ENCODE measurements at places on chromosomes 7 and 10.

GRCh38 chr7:127758105-127758504, 106.1 kb downstream of the SND1 start:
- DNase-seq, result no peak

DNA sequence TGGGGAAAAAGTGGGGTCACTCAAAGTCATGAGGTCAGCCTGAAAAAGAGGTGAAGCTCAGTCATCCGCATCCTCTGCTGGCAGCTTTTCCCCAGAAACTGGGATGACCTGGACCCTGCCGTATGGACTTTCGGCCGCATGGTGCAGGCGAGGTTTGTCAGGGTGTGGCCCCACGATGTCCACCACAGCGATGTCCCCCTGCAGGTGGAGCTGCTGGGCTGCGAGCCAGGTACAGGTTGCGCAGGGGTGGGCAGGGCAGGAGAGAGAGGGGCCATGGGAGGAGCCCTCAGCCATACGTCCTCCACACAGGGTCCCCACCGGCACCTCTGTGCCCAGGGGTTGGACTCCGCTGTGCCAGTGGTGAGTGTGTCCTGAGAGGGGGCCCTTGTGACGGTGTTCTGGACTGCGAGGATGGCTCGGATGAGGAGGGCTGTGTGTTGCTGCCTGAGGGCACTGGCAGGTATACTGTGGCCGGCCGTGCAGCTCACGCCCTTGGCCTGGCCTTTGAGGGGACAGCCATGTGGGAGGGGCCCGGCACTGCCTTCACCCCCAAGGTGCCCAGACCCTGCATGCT, 23.0 kb upstream of the ZNF467 start:
- DNase-seq, result no peak

DNA sequence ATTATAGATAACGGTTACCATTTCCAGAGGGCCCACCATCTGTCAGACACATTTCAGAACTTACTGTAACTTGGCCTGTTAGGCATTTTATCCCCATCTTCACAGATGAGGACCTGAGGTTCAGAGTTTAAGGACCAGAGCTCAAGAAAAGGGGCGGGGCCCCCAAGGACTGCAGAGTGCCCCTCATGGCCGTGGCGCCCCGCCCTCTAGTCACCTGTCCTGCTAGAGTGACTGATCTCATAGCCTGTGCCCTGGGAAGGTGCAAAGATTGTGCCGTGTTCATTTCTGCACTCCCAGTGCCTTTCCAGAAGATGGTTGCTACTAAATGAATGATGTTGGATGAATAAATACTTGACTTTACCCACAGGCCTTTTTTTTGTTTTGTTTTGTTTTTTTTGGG, 107.0 kb downstream of the XRCC2 start:
- no peak for DNase-seq

GRCh38 chr7:2950578-2950977, 93.1 kb downstream of the CARD11 start:
- no peak for DNase-seq

- no peak for DNase-seq
Observed at GRCh38 chr7:115410972-115411686, 489.2 kb downstream of the MDFIC start.

GRCh38 chr7:121054925-121055324, 66.4 kb downstream of the CPED1 start:
- DNase-seq, result no peak

DNA sequence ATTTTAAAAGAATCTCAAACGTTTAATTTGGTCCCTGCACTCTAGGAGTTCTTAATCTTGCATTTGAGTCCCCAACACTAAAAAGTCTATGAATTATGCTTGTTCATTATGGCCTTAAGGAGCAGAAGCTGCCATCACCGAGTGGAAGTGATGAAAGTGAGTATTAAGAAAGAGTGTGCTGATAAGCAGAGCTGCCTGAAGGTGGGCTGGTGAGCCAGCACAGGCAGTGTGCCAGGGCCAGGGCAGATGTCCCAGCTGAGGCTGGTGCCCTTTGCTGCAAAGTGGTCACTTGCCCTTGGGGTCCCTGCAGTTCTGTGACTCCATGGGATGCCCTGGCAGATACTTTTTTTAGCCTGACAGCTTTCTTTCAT, 72.9 kb upstream of the LOXL4 start:
- no peak for DNase-seq

DNA sequence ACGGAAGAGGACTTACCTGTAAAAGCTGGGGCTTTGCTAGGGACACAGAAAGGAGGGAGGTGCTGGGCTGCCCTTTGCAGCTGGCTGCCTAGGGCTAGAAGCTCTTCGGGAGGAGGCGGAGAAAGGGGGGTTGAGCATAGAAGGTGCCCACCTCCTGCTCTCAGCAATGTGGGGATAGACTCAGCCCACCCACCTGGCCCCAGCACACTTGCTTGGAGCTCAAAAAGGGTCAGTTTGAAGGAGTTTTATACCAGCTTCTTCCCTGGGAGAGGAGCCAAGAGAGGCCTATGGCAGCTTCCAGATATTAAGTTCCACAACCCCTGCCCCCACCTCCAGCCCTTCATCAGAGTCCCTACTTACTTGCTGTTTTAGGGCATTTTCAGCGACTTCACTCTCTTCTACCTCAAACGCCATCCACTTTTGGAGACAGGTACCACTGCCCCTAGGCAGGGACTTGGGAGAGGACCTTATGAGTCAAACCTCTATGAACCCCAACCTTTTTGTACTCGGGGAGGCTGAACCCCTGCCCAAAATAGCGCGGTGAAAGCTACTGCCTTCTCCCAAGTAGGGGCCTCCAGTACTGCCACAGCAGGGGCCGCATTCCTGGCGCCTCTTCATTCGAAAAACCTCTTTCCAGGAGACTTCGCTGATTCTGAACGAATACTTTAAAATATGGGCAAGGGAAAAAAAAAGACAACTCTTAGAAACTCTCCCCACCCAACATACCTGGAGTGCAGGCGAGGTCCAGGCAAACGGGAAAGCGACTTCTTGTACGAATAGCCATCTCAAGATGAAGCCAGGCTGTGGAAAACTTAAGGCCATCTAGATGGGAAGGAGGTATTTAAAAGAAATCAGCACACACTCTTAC, 1.2 kb upstream of the EVX1 start:
- no peak for DNase-seq

- DNase-seq, result no peak
Observed at GRCh38 chr7:151425670-151426440, 14.1 kb downstream of the CRYGN start.

GRCh38 chr7:80653244-80653643, 14.8 kb downstream of the CD36 start:
- no peak for DNase-seq

- no peak for DNase-seq
Observed at GRCh38 chr10:18949391-18949790, 99.2 kb upstream of the MALRD1 start.

DNA sequence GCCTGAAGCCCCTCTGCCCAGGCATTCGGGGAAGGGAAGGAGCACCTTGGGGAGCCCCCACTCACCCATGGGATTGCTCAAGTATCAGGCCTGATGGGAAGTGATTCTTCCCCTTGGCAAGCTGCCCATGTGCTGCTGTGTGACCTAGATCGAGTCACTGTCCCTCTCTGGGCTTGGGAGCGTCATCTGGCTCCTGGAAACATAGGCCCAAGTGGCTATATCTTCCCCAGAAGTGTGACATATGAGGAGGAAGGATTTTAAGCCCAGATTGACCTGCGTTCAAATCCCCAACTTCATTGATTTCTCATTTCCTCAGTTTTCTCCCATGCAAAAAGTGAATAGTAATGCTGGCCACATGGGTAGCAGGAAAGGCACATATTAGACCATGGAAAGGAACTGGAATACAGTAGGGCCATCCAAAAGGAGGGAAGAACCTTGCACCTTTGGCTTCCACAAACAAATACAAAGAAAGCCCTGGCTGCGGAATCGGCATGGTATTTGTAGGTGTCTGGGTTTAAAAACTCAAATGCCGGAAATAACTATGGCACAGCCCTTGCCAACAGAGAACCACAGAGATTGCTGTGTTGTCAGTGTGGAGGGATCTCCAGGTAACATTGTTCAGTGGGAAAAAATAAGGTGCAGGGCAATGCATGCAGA, 169.5 kb upstream of the ZMIZ1 start:
- DNase-seq, result no peak

DNA sequence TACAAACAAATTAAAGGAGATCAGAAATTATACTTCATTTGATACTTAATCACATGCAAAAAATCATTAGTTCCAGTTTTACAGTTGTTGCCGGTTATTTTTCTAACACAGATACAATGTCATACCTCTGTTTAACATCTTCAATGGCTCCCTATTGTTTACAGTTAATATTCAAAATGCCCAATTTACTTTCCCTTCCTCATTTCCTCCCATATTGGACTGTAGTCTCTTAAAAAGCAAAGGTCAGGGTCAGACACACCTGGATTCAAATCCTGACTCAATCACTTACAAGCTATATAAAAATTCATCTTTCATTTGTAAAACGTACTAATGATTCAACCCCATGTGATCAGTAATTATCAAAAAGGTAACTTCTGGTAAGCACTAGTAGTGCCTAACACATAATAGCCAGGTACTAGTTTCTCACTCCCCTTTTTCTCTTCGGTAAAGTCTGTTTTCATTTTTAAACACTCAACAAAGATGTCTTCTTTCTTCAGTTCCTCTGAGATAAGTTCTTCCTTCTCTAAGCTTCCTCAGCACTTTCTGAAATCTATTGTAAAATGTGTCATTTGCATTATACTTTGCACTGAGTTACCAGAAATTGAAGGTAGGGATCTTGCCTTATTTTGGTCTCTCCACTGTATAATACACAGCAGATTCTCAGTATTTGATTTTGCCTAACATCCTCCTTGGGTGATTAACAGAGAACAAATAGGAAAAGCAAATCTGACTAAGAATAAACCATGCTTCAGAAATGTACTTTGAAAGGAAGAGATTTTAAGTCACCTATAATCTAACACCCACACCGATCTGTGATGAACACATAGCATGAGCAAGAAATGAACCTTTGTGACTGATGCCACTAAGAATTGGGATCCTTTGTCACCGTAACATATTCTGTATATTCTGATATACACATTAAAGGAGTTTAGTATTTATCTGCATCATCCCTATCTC, 16.1 kb downstream of the KMT2C start:
- DNase-seq, result no peak

DNA sequence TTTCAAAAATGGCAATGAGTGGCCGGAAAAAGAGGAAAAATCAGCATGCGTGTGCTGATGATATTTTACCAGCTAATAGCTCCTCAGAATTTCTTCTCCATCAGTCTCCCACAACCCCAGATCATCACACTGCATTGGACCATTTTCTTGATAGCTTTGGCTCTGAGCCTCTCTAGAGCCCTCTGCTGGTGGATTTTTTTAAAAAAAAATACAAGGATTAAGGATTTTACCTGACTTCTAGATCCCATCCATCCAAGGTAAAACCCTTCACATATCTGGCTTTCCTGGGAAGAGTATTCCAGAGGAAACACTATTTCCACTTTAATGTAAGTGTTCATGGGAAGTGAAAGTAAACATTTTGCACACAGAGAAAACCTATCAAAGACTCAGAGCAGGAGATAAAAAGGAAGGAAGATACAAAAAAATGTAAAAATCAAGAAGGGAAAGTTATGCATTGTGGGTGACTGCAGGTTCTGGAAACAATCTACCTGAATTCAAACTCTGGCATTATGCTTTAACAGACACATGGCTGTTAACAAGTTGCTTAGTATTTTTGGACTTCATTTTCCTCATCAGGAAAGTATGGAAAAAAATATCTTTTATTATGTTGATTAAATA, 380.9 kb downstream of the LRRTM3 start:
- no peak for DNase-seq

- no peak for DNase-seq
Observed at GRCh38 chr7:96045181-96045580, 272.8 kb downstream of the DYNC1I1 start.

- DNase-seq, result no peak
Observed at GRCh38 chr7:117171106-117171505, 151.8 kb downstream of the WNT2 start.

GRCh38 chr10:61987537-61987936, 86.0 kb downstream of the ARID5B start:
- no peak for DNase-seq

GRCh38 chr7:140926021-140926817, 1.5 kb upstream of the BRAF start:
- no peak for DNase-seq

- no peak for DNase-seq
Observed at GRCh38 chr7:23247603-23248335, 1.2 kb downstream of the GPNMB start.

- DNase-seq, result no peak
Observed at GRCh38 chr10:129694691-129695243, 227.7 kb downstream of the MGMT start.

DNA sequence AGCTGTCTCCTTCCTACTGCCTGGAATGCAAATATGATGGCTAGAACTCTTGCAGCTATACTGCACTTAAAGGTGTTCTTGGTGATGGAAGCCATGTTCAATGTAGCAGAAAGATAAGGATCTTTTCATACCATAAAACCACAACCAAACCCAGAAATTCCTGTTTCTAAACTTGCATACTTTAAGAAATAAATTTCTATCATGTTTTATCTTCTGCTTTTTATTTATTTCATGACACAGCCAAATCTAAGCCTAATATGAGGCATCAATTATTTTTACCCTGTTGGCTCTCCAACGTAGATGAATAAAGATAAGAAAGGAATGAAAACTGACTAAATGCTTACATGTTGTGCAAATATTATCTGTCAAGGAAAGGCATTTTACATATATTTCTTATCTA, 224.1 kb downstream of the DOCK4 start:
- no peak for DNase-seq

GRCh38 chr10:69345890-69346474, 67.7 kb downstream of the HK1 start:
- DNase-seq, result no peak

- no peak for DNase-seq
Observed at GRCh38 chr10:8262317-8262716, 207.8 kb downstream of the GATA3 start.

DNA sequence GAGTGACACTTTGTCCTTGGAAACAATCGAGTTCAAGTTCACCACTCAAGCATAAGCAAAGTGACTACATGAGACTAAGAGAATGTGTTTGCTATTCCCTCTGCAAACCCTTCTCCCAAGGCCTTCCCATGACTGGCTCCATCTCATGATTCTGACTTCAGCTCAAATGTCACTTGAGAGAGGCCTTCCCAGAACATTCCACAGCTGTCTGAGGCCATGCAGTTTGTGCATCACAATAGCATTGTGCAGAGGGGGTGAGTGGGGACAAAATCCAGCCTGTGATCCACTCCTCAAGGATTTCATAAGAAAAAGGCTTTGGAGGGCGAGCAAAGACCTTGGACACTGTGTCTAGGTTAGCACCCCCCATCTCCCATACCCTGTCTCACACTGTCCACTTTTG, 6.9 kb upstream of the LRMDA start:
- no peak for DNase-seq

DNA sequence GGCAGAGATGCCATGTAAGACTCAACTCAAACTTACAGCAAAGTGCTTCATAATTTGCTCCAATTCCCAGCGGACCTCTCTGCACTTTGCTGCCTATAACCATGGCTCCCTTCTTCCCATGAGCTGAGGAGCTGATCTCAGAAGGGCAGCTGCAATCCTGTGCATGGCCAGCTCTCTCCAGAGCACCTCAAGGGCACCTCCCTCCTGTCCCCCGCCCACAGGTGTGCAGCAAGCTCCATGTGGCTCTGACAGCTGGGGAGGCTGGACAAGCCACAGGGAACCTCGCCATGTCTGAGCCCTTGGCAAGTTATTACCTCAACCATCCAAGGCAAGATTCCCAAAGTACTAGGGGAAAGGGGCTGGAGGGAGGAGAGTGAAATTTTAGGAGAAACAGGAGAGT, 61.1 kb upstream of the DDC start:
- no peak for DNase-seq
